Suppressor macrophage treated with lipopolysaccharide for 1 hour (primary cell): ENCODE measurements at places on chromosomes 11 and 22.

DNA sequence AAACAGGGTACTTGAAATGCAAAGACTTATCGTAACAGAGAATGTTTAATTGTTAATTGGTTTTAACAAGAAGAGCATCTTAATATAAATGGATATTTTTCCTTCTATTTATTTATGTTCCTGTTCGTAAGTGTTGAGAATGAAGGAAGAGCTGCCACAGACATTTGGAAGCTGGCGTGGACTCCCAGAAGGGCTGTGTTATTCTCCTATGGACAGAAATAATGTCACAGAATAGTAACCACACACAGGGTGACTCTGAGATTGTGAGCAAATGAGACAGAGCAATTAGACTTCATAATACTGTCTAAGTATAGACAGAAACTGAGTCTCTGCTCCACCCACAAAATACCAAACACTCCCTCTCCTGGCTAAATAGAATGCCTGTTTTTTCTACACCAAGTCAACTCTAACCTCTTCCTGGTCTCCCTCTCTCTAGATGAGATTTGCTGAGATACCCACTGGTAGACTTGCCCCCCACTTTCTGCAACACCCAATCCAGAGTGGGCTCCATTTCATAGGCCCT lies 6.1 kb downstream of the APOL3 start:
- no peak for DNase-seq

DNA sequence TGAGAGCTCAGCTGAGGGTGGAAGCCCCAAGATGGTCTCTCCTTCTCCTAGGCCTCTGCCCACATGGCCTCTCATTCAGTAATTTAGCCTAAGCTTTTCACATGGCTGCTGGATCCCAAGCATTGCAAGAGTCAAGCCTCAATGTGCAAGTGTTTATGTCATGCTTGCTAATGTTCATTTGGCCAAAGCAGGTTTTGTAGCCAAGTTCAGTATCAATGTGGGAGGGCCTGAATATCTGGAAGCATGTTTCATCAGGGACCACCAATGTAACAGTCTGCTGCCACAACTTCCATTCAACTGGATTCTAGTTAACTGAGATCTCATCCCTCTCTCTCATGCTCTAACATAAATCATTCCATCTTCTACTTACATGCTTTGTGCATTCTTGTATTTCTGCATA lies 8.5 kb upstream of the SYTL2 start:
- DNase-seq: no peak

GRCh38 chr11:78459738-78460137 lies 42.1 kb upstream of the GAB2 start:
- DNase-seq: no peak

- DNase-seq: no peak
Observed at GRCh38 chr22:35343664-35344550, 37.0 kb upstream of the HMOX1 start.

DNA sequence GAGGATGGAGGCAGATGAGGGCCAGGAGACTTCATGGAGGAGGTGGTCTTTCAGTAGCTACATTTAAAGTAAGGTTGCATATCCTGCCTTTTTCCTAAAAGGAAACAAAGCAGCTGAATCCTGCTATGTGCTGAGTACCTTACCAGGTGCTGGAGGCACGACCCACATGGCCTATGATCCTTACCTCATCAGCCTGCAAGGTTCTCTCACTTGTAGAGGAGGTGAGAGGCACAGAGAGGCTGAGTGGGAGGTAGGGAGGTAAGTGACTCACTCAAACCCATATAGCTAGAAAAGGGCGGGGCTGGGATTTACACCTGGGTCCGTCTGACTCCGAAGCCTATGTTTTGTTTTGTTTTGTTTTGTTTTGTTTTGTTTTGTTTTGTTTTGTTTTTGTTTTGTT lies 75.8 kb downstream of the BUD13 start:
- DNase-seq: no peak

DNA sequence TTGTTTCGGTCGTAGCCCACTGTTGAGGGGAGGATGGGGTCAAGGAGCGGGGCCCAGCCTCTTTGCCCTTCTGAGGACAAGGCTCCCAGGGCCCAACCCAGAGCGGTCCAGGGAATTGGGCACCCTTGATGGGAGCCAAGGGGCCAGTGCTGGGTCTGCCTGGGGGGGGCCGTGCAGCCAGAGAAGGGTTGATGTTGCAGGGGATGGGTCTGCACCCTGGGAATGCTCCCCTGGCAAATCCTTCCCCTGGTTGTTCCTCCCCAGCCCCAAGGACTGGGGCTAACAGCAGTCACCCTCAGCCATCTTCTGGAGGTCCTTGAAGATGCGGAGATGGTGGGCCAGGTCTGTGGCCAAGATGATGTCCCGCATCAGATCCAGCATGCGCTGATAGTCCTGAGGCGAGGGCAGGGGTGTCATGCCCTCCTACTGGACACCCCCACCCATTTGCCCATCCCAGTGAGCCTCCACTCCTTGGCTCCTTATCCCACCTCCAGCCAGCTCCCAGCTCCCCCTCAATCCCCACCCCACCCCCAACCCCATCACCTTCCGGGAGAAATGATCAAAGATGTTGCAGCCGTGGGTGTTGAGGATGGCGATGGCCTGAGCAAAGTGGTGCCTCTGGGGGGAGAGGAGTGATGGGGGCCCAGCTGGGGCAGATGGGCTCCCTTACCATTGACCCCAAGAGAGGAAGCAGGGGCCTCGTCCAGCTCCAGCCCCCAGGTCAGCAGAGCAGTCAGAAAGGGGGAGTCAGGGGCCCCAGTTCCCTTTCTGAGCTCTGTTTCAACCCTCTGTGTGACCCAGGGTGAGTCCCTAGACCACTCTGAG lies 95.0 kb downstream of the PDE2A start:
- no peak for DNase-seq

DNA sequence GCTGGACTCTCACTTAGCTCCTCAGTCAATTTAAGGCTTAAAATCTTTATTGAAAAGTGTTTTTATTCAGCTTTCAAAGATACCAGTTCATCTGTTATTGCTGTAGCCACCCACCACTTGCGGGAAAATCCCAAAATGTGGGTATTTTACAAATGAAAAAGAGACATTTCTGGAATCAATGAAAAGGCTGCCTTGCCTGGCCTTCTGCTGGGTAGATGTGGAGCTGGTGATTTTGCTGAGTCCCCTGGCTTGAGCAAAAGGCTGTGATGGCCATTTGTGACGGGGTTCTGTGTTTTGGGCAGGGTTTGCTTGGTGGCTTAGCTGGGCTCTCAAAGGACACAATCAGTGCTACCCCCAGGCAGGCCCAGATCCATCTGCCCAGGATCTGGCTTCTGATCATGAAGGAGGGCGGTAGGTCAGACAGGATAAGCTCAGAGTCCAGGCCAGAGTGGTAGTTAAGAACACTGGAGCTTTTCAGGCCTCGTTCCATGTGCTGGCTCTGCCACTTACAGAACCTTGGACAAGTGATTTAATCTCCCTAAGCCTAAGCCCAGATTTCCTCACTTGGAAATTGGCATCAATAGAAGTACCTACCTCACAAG lies 36.1 kb downstream of the UBASH3B start:
- DNase-seq: peak; percentile 52

- no peak for DNase-seq
Observed at GRCh38 chr22:33841281-33842005, 78.8 kb downstream of the LARGE1 start.

DNA sequence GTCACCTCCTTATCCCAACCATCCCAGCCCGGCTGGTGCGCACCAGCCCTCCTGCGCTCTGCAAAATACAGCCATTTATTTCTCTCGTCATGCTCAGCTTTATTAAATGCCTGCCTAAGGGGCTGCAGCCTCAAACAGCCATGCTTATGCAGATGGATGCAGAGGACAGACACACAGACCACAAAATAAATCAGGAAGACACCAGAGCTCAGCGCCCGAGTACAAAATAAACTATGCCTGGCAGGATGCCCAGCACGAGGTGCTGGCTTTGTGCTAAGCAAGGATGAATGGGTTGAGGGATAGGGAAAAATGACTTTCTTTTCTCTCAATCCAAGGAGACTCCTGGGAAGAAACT lies 70.5 kb downstream of the RPUSD4 start:
- no peak for DNase-seq

DNA sequence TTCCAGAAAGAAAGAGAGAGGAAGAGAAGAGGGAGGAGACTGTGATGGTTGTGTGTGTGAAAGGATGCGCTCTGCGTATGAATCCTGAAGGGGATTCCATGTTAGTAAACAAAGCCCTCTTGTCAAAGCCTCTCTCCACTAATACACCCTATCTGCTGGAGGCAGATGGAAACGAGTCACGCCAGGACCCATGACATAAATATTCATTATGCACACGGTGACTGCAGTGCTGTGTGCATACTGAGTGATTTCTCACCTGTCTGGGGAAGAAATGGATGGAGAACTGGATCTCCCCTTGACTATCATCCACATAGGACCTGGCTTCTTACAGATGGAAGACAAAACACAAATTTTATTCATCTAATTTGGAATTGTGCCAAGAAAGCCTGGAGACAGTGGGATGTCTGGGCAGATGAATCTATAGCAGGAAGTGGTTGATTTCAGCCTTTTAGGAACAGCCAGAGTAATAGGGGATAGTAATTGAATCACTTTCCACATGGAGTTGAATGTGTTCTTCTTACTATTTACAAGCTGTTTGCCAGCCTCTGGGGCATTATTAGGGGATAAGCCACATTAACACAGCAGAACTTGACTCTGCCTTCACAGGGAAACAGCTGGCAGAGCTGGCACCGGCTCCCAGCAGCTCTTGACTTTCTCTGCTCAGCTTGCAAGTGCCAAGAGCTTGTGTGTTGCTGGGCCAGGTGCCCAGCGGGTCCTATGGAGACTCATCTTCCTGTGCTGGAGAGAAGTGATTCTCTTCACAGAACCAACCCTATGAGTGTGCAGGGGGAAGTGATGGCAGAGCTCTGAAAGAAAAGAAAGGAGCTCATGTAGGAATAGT lies 9.0 kb downstream of the MTNR1B start:
- no peak for DNase-seq

DNA sequence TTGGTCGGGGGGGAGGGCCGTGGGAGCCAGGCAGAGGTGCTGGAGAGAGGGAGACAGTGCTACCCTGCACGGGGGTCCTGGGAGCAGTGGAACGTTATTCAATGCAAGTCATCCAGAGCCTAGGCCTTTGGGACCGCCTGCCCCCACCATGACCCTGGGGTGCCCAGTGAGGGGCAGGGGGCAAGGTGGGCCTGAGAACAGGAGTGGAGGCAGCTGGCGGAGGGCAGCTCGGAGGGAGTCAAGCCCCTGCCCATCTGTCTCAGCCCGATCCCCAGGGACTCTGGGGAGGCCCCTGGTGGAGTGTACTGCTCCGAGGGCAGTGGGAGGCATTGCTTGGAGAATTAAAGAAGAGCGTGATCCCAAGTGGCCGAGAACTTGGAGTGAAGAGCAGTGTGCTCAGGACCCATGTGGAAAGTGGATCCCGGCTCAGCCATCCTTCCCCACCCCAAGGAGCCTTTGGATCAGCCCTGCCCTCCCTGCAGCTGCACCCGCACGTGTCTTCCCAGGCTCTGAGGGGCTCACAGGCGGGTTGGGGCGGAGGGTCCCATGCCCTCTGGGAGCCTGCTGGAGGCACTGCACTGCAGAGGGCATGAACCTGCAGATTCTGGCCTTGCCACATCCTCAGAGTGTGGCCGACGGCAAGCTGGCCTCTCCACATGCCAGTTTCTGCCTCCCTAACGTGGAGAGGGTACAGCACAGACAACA lies 34.0 kb upstream of the SMIM38 start:
- DNase-seq: no peak

DNA sequence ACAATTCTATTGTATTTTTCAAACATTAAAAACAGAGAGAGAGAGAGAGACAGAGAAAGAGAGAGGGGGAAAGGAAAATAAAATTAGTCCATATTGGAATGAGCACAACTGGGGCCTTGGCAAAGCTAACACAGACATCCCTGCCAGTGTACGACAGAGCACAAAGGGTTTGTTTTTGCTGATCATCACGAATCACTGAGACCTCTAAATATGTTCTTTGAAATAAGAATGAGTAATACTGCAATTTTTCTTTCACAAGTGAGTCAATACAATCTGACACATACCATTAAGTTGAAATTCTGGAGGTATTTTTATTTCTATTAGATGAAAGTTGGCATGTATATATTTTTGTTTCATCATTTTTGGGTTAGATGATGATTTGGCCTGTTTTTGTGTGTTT lies 27.0 kb upstream of the LRRC4C start:
- DNase-seq: no peak

DNA sequence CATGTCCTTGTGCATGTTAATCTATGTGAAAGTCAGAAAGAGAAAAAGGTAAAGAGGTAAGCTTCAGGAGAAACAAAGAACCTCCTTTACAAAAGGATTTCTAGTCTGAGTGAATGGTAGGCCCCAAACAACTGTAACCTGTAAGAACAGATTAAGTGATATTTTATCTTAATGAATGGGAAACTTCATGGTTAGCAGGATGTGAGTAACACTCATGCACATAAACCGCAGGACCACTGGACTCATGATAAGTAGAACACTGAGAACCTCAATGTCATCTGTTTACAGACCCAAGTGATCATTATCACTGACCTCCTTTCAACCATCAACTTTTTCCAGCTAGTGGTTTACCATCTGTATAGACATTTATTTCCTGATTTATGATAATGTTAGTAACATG lies 19.9 kb downstream of the OR8G5 start:
- peak; percentile 36 for DNase-seq

DNA sequence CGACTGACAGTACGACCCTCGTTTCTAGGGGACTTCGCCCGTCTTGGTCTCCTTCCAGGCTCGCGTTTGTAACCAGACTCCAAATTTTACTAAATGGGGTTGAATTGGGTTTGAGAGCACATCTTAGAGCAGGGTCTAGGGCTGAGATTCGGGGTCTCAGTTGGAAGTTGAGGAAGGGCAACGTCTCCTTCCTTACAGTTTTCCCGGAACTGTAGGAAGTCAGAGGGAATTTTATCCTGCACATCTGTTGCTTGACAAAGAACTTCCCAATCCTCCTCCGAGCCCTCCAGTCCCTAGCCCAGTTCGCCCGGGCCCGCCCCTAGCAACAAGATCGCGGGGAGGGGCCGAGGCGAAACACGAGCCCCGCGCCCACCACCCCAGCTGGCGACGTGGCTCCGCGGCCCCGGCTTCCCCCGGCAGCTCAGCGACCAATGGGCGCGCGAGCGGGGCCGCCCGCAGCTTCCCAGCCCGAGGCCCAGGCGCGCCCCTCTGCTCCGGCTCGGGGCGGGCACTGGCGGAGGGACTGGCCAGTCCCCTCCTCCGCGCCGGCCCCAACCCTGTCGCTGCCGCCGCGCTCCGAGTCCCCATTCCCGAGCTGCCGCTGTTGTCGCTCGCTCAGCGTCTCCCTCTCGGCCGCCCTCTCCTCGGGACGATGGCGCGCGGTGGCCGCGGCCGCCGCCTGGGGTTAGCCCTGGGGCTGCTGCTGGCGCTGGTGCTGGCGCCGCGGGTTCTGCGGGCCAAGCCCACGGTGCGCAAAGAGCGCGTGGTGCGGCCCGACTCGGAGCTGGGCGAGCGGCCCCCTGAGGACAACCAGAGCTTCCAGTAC lies at the start of gene RCN1:
TSS of gene RCN1 (plus strand) at position 530 of the 826 bp plus-strand sequence. CDS start at position 653, 123 bp downstream.
- peak; percentile 81 for DNase-seq

GRCh38 chr11:31303644-31304180 lies 65.8 kb downstream of the DCDC1 start:
- no peak for DNase-seq

DNA sequence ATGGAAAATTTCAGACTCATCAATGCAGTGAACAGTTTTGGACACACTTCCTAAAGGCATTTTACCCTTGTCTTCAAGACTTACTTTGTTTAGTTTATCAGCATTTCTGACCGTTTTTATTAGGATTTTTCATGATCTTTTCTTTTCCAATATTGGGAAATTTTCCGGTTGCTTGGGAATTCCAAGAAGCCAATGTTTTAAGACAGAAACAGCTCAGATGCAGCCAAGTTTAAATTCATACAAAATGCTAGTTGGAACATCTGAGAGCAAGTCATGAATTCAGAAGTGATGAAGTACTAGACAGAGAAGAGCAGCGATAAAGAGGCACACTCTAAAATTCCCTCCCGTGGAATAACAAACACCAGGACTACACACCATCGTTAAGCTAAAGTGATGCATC lies 68.6 kb downstream of the RAB38 start:
- DNase-seq: no peak
